ENCODE measurements at places on chromosomes 5 and 9. TPM values are rescaled to one million over a fixed set of nuclear protein-coding genes. Genes with fewer than 3 reads are reported as not detected.

SAXO1 gene
- not detected for total RNA-seq

CHSY3 gene
- total RNA-seq: not detected

- peak overlapping the region; percentile 85 for H3K27ac ChIP-seq
- peak overlapping the region; percentile 42 for H3K4me3 ChIP-seq
- H3K36me3 ChIP-seq: peaks cover 61% of the 10 kb centered on the region
- H3K4me1 ChIP-seq: peaks cover 37% of the 10 kb centered on the region
Measured at GRCh38 chr9:93003552-93004407, 54.7 kb upstream of the SUSD3 start.

DNA sequence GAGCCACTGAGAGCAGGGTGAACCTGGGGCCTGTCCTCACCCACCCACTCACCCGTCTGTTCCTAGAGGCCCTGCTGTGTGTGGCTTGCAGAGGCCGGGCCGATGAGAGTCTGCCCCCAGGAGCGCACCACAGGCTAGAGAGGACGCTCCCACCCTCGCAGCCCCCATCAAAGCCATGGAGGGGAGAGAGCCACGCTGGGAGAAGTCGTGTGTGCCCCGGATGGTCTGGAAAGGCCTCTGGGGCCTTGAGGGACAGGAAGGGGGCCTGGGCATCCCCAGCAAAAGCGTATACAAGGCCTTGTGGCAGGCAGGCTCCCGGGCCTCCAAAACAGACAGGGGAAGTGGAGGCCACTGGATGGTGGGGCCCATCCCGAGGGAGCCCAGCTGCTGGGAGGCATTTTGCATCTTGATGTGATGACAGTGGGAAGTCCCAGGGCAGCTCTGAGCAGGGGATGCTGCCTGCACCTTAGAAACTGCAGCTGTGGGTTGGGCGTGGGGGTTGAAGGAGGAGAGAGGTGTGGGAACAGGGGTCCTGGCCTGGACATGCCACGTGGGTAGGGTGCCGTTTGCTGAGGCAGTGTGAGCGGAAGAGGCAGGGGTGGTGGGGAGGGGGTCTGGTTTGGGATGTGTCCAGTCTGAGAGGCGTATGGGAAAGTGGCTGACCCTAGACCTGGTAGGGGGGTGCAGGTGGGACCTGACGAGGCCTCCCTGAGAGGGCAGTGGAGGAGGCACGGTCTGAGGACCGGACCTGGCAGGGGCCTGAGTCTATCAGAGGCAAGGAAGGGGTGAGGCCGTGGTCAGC is 43.0 kb upstream of the NOTCH1 start:
- no peak for DNase-seq
- no peaks in the 10 kb centered on the region for H3K36me3 ChIP-seq
- H3K27me3 ChIP-seq: no peaks in the 10 kb centered on the region
- H3K4me1 ChIP-seq: peaks cover 13% of the 10 kb centered on the region

DNA sequence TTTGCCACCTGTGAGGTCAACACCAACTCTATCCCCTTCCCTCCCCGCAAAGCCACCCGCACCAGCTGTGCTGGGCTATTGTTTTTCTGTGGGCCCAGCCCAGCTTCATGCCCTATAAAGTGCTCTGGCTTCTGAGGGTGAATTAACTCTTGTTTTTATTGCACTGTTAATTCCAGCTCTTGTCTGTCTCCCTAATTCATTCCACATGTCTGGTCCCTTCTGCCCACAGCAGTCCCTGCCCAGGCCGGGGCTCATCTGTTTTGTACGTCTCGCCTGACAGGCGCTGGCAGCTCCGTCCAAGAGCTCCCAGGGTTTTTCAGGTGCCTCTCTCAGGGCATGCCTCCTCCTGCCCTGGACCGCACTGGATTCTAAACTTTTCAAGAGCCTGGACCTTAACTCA is 118.9 kb downstream of the PDZD2 start:
- no peaks in the 10 kb centered on the region for H3K27me3 ChIP-seq
- DNase-seq: no peak
- no peak overlapping the region for H3K4me3 ChIP-seq
- H3K4me1 ChIP-seq: no peaks in the 10 kb centered on the region
- no peak overlapping the region for H3K27ac ChIP-seq
- no peaks in the 10 kb centered on the region for H3K36me3 ChIP-seq

DNA sequence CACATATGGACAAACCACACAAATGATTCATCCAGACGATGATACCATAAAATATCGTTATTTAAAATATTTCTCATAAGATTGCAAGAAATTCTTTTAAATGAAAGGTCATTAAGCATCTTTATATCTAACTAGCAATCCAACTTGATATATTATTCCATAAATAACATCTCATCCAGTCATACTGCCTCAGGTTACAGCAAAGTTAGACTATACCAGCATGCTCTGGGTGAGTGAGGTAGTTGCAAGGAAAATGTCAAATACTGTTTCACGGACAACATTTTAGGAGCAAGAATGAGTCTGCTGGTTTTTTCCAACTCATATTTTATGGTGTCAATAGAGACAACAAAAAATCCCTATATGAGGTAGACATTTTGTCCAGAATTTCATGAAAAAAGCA is 200.9 kb upstream of the TRPM3 start:
- H3K27me3 ChIP-seq: no peaks in the 10 kb centered on the region
- no peak overlapping the region for H3K4me3 ChIP-seq
- no peaks in the 10 kb centered on the region for H3K4me1 ChIP-seq
- no peaks in the 10 kb centered on the region for H3K36me3 ChIP-seq
- no peak overlapping the region for H3K27ac ChIP-seq

GRCh38 chr9:37904445-37905130 is 661 bp upstream of the SLC25A51 start:
- peaks cover 9% of the 10 kb centered on the region for H3K27me3 ChIP-seq
- peaks cover 20% of the 10 kb centered on the region for H3K4me1 ChIP-seq
- DNase-seq: no peak
- peak overlapping the region; percentile 90 for H3K4me3 ChIP-seq

GRCh38 chr5:128674837-128675446 is 136.9 kb upstream of the FBN2 start:
- H3K4me3 ChIP-seq: no peak overlapping the region
- H3K27ac ChIP-seq: no peak overlapping the region
- DNase-seq: peak; percentile 77
- no peaks in the 10 kb centered on the region for H3K27me3 ChIP-seq

DNA sequence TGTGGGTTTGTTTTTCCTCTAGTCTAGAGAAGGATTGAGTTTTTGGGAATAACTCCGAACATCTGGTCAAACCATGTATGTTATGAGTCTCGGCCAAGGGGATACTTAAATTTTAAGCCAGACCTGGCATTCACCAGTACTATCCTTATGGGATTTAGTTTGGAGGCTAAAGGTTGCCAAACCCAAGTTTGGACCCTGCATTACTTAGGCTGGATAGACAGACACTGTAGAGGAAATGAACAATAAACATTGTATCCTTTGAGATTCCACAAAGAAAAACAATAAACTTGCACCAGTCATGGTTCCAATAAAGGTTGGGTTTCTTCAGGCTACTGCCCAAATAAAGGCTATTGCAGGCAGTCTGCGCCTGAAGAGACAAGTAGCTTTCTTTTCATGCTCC is 296.7 kb upstream of the MEF2C start:
- DNase-seq: no peak
- H3K4me1 ChIP-seq: no peaks in the 10 kb centered on the region
- H3K27me3 ChIP-seq: no peaks in the 10 kb centered on the region
- no peak overlapping the region for H3K27ac ChIP-seq

DNA sequence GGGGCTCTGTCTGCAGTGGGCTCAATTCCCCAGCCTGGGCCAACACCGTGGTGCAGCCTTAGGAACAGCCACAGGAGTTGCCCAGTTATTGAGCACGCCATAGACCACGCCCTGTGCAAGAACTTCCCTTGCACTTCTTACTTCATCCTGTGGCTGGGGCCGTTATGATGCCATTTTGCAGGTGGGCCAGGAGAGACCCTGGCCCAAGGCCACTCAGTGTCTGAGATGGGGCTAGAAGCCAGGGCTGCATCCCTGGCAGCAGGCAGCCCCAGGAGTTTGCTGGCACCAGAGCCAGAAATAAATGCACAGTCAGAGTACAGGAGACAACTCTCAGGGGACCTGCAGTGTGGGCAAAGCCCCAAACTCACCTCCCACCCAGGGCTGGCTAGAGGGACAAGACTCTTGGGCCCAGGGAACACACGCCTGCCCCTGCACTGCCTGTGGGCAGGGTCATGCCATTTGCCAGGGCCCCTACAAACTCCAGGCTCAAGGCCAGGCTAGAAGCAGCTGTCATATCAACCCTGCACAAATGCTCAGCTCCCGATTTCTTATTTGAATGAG is 6.7 kb downstream of the CORO2A start:
- H3K4me3 ChIP-seq: no peak overlapping the region
- no peak for DNase-seq
- H3K4me1 ChIP-seq: peaks cover 3% of the 10 kb centered on the region
- H3K36me3 ChIP-seq: no peaks in the 10 kb centered on the region
- no peak overlapping the region for H3K27ac ChIP-seq
- peaks cover 2% of the 10 kb centered on the region for H3K27me3 ChIP-seq

DNA sequence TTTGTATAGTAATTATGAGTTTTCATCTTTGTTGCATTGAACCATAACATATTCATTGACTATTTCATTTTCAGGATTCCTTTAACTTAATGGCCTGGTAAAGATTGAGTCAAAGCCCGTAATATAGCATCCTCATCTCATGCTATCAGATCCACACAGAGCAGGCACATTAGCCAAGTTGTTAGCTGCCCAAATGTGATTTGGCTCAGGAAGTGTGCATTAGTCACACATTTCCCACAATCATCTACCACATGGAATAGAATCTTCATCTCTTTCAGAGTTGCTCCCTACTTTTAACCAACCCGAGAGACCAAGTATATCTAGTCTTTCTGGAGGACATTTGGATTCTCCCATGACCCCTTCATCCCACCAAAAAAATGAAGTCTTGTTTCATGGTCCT is 481.0 kb upstream of the PTGER4 start:
- DNase-seq: no peak
- H3K4me1 ChIP-seq: peaks cover 6% of the 10 kb centered on the region
- H3K36me3 ChIP-seq: peaks cover 1% of the 10 kb centered on the region
- no peak overlapping the region for H3K4me3 ChIP-seq
- H3K27me3 ChIP-seq: no peaks in the 10 kb centered on the region
- no peak overlapping the region for H3K27ac ChIP-seq

Measured in activated CD4-positive, alpha-beta T cell treated with anti-CD3 and anti-CD28 coated beads, Interleukin-2, amount 10 ng/mL, durations not matched to agents 24 days and 14 days (primary cell).